ENCODE measurements at places on chromosomes 5 and 9. TPM values are rescaled to one million over a fixed set of nuclear protein-coding genes. Genes with fewer than 3 reads are reported as not detected.

DNA sequence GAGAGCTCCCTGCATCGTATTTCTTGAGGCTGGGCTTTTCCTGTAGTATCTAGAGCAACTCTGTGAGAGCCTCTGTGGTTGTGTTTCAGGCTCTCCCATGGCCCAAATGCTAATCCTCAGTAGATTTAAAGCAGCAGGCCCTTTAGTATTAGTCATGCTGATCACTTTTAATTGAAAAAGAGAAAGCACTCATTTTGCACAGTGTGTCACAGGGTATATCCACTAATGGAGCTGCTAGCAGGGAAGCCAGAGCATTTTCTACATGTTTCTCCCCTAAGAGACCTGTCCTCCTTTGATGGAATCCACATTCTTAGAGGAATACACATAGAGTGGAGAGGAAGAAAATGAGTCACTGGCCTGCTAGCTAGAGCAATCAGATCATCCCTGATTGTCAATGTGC is 348.5 kb downstream of the TMEM232 start:
- DNase-seq = no peak

DNA sequence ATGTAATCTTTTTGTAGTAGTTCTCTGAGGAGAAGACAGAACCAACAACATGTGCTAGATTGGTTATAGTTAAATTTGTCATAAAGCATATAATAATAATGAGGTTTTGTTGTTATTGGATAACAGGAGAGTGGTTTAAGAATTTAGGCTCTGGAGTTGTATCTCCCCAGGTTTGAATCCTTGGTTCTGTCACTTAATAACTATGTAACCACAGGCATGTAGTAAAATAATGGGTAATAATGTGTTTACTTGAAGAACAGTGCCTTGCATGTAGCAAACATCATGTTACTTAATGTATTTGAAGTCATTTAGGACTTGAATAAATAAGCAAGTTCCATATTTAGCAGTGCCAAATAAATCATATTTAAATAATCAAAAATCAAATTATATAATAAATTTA is 55.8 kb downstream of the NSD1 start:
- no peak for DNase-seq

DNA sequence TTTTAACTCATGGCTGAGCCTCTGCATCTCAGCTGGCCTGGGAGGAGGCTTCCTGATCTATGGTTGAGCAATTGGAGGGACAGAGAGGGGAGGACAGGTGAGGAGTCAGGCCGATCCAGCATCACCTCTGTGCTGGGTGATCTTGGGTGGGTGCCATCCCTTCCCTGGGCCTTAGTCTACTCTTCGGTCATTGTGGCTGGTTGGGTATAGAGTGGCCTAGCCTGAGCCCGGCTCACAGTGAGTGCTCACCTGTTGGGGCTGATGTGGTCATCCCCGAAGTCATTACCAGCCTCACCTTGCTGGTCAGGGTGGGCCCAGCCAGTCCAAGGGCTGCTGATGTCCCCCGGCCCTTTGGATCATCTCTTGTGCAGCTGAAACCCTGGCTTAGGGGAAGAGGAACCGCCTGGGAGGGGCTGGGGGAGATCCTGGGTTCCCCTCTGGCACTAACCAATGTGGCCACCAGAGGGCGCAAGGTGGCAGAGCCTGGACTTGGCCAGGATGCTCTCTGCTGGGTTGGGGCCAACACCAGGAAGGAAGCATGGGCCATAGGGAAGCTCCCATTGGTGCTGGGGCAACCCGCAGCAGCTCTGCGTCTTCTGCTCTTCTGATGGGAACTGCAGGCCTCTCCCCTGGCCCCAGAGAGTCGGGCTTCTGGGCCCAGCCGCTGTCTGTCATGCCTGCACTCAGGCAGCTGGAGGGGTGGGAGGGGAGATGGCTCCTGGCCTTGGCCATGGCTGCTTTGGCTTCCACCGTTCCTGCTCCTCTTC is 17.3 kb upstream of the ODF2 start:
- DNase-seq = peak; percentile 84

- DNase-seq = no peak
Observed at GRCh38 chr5:56152437-56152836, 80.7 kb downstream of the ANKRD55 start.

- no peak for DNase-seq
Observed at GRCh38 chr9:29211580-29212396, 1638.5 kb upstream of the C9orf72 start.

The ZNF883 gene
- total RNA-seq = 14.3 TPM

The FBXL7 gene
- total RNA-seq = 37.0 TPM

All from dorsolateral prefrontal cortex (tissue), 122 donors.